ENCODE measurements at places on chromosomes 2 and 18.

DNA sequence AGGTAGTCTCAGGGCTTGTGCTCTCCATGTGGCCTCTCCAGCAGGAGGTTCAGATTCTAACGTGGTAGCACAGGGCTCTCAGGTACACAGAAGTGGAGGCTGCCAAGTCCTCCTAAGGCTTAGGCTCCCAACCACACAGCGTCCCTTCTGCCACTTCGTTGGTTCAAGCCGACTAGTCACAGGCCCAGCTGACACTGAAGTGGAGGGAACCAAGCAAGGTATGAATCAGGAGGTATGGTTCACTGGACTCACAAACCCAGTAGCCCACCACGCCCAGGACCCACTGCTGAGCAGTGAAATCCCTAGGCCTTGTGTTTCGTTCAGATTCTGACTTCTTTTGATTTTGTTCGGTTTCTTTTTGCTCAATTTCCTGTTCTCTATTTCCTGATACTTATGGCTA is 46.0 kb upstream of the SEC11C start:
- DNase-seq, result no peak

DNA sequence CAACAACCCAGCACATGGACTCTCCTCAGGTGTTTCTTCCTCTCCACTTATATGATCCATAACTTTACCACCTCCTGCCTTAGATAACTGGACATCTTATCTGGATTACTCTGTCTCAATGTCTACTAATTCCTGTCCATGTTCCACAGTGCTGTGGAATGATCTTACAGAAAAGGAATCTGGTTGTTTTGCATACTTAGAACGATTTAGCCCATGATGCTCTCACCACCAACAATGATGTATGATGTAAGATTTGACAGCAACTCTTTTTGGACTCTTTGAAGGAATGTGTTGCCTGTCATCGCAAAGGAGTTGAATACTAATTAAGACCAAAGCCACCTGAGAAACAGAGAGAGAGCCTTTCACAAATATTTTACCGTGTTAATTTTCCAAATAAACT is 37.7 kb upstream of the SYT4 start:
- DNase-seq, result no peak

- DNase-seq, result no peak
Observed at GRCh38 chr18:78999939-79000338, 20.3 kb downstream of the SALL3 start.

DNA sequence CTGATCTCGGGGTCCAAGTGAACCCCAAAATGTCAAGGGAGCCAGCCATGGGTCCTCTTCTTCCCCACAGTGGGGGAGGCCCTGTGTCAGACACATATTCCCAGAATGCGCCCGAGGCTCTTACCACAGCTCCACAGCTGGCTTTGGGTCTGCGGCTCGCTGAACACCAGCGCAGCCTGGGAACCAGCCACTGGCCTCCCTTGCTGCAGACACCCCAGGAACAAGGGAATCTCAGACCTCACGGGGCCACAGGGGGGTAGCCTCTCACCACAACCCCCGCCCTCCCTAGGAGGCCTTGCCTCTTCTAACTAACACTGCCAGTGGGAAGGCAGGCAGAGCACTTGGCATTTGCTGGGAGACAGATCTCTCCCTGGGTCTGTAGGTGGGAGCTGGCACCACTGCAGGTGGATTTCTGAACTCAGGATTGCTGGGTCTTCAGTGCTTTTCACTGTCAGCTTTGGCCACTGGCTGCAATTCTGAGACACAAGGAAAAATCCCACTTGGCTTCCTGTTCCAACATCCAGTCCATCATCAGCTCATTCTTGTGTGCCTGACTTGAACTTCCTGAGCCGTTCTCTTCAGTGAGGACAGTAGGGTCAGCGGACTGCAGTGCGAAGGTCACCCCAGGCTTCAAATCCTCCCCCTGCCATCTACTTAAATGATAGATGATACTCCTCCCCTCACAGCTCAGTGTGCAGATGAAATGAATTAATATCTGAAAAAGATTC is 128.7 kb downstream of the CAPN13 start:
- no peak for DNase-seq

- DNase-seq, result no peak
Observed at GRCh38 chr2:6031200-6031867, 339.1 kb downstream of the SOX11 start.

DNA sequence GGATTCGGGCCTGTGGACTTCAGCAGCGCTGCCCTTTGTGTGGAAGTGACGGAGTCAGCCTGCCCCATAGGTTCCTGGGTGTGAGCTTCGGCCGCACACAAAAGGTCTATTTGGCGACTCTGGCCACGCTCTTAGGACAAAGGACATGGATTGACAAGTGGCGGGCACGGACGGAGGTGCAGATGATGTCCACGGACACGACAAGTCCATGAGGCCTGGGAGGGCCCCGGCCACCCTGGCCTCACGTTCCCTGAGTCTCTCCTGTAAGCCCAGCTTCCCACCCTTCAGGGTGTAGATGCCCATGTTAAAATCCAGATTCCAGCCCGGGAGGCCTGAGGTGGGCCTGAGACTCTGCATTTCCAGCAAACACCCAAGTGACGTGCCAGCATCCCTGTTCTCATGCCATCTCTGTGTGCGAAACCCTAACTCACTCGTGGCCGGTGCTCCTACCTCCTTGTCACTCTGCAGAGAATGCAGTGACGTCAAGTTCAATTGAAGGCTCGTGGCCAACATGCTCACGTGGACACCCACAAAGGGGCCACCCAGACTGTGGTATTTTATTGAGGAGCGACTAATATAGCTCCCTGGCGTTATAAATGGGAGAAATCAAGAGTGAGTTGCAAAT is 111.7 kb downstream of the RTP5 start:
- no peak for DNase-seq

- DNase-seq, result no peak
Observed at GRCh38 chr2:125108251-125108650, 1083.2 kb downstream of the CNTNAP5 start.

DNA sequence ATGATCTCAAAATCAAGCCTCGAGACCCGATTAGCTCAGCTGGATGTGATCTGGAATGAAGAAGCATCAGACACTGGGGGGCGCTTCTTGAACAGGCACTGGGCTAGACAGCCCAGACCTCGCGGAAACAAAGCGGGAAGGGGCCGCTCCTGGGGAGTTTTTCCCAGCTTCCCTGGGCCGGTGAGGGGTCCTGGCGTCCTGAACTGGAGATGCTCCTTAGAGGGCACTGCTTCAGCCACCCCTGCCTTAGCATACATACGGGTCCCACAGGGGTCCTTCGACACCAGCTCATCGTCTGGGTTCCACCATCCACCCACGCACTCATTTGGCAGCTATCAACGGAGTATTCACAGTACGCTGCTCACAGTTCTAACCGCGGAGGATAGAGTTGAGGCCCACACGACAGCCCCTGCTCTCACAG is 146.7 kb downstream of the TSN start:
- DNase-seq, result no peak

Measured in stimulated activated CD4-positive, alpha-beta T cell treated with anti-CD3 and anti-CD28 coated beads, TNF-alpha, amount 100 ng/mL, for 1 hour (primary cell).